H54 (cell line): ENCODE measurements at places on chromosomes 6 and 20.

DNA sequence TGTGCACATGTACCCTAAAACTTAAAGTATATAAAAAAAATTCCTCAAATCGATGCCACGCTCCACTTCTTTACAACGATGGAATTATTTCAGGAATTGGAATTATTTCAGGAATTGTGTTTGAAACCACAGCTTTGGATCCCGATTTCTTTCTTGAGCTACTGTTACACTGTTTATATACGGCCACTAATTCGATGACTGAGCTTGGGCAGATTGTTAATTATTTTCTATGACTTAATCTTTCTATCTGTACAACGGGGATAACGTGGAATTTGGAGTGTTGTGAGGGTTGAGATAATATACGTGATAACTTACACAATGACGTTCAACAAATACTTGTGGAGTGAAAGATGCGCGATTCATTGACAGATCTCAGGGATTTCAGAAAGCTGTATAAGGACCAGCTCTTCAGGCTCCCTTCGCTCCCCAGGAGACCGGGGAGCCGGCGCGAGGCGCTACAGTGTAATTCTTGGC lies 171.3 kb downstream of the SLC16A10 start:
- no peak for DNase-seq

DNA sequence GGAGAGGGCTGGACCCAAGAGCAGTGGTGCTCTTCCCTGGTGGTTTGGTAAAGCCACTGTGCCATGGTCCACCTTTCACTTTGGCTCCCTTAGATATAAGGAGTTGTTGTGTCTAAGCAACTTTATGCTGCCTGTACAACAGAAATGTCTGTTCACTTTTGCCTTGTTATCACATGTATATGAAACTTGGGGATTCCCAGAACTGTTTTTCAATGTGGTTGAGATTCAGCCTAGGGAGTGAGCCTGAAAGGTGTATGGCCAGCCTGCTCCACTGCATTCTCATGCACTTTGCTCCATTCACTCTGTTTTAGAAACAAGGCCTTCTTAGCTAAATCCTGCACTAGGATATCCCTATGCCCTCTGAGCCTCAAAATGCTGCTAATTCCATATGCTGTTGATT lies 234.5 kb upstream of the THEMIS start:
- no peak for DNase-seq

DNA sequence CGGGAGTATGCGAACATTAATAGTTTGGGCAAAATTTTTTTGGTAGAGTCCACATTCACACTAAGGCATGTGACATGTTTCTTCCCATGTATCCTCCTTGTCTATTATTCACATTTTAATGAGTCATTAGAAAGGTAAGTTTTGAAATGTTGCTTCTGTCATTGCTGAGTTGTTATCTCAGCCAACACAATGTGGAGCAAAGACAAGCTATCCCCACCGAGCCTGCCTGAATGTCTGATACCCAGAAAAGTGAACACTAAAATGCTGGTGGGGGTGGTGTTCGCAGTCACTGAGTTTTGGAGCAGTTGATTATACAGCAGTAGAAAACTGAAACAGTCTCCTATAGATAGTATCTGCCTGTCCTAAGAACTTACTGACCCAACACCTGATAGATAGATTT lies 68.3 kb upstream of the ASF1A start:
- no peak for DNase-seq

DNA sequence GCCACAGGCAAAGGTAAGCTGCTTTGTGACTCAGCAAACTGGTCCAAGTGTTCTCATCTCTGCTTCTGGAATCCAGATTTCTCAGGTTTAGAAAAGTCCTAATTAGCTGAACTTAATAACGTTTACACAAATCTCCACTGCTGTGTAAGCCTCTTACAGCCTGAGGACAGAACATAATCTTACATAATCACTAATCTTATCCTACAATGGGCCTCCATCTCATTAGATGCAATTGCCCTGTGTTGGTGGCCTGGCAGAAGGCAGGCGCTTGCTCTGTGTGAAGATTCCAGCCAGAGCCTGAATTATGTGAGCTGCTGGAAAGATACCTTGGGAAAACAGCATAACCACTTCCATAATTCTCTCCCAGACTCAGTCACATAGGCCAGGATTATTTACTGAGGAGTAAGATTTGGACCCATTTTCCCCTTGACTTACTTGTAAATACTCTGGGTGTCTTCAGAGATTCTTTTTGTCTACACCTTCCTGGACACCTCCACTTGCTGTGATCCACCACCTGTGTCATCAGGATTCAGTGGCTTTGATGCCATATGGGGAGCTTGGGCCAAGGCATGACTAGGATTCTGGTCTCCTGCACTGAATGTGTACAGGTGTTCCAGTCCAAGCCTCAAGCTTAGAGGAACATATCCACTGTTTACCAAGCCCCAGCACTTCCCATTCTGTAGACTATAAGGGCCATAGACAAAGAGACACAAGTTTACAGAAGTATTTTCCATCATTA lies 104.4 kb downstream of the C6orf118 start:
- DNase-seq: no peak

- DNase-seq: no peak
These were observed 8.1 kb upstream of the AKIRIN2 start for GRCh38 chr6:87710090-87710489.
